ENCODE measurements at places on chromosomes 4 and X.

GRCh38 chrX:13955975-13956374 is 73.7 kb downstream of the GEMIN8 start:
- no peak for DNase-seq

DNA sequence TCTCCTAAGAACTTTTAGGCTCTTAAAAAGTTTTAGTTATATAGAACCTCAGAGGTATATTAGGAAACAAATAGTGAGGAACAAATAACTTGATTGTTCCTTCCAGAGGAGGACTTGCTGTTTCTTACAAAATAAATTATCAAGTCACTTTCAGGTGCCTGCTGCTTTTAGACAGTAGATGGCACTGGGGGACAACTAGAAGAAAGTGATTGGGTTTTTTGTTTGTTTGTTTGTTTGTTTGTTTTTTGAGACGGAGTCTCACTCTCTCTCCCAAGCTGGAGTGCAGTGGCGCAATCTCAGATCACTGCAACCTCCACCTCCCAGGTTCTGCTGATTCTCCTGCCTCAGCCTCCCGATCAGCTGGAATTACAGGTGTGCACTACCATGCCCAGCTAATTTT is 35.4 kb upstream of the CDKL5 start:
- DNase-seq: no peak

GRCh38 chr4:173424899-173425805 is 26.2 kb upstream of the SCRG1 start:
- no peak for DNase-seq

- no peak for DNase-seq
These were observed 512 bp upstream of the TMEM131L start for GRCh38 chr4:153465615-153466080.

DNA sequence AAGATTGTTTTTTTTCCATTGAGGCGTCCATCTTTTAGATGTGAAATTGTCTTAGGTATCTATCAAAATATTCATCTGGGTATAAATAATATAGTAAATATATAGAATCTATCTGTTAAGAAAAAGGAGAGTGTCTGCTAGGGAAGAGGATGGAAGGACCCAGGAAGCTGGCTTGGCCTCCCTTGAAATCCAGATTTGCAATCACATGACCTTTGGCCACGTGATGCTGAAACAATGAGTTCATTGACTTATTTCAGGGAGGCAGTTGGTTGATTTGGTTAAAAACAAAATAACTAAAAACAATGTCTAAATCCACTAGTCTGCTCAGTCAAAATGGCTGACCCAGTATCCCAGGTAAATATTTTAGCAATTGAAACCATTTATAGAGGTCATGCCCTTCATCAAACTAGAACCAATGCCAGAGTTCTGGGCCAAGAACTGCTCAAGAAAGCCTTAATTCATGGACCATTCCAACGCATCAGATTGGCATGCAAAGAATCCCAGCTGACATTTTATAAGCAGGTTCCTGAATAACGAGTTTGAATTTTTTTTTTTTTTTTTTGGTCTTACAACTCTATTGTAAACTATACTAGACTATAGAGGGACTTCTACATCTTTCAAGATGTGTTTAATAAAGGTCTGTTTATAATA is 172.7 kb downstream of the MID1 start:
- no peak for DNase-seq

All from LoVo (cell line).